Glutamatergic neuron (in vitro differentiated cells): ENCODE measurements at places on chromosomes 12 and 14.

GRCh38 chr14:77640756-77641533 lies 24.5 kb upstream of the SPTLC2 start:
- H3K27me3 ChIP-seq: no peaks in the 10 kb centered on the region
- no peak for DNase-seq
- no peak overlapping the region for H3K4me3 ChIP-seq

DNA sequence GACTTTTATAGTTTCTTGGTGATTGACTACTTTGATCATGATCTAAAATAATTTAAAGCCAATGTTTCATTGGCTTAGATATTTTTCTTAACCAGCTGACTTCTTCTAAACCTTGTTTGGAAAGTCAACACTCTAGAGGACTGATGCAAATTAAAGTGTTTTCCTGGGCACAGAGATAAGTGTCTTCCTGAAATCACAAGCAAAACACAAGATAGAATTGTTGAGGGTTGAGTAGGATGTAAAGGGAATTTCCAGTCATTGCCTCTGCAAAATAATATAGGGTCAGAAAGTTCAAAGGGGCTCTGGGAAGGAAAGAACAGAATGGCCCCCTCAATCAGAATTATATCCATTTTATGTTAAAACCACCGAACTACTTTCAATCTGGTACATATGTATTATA lies 156.3 kb upstream of the LRIG3 start:
- no peak overlapping the region for H3K27ac ChIP-seq
- H3K36me3 ChIP-seq: no peaks in the 10 kb centered on the region
- no peaks in the 10 kb centered on the region for H3K4me1 ChIP-seq
- no peaks in the 10 kb centered on the region for H3K27me3 ChIP-seq

- peaks cover 4% of the 10 kb centered on the region for H3K27me3 ChIP-seq
- DNase-seq: no peak
- H3K27ac ChIP-seq: no peak overlapping the region
Observed at GRCh38 chr12:120614848-120615247, 25.6 kb upstream of the CABP1 start.

DNA sequence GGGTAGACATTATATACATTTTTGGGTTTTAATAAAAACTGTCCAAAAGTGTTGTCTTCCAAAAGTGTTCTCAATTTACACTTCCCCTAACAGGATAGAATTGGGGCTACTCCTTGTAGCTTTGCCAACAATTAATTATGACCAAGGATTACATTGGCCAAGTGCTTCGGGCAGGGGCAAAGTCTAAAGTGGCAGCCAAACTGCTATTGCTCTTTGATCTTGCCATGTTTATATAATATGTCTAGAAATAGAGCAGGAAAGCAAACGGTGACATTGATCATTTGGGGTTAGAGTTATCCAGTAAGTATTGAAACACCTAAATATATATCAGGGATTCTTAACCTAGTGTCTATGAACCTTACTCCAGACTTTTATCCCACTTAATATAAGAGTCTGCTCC lies 31.2 kb upstream of the IGF1 start:
- H3K4me1 ChIP-seq: no peaks in the 10 kb centered on the region
- no peak overlapping the region for H3K4me3 ChIP-seq
- no peaks in the 10 kb centered on the region for H3K36me3 ChIP-seq
- no peak for DNase-seq
- peaks cover 1% of the 10 kb centered on the region for H3K27me3 ChIP-seq

- H3K27me3 ChIP-seq: no peaks in the 10 kb centered on the region
- H3K4me3 ChIP-seq: no peak overlapping the region
- H3K27ac ChIP-seq: no peak overlapping the region
- H3K4me1 ChIP-seq: no peaks in the 10 kb centered on the region
Observed at GRCh38 chr14:47189911-47190484, 485.4 kb downstream of the MDGA2 start.

DNA sequence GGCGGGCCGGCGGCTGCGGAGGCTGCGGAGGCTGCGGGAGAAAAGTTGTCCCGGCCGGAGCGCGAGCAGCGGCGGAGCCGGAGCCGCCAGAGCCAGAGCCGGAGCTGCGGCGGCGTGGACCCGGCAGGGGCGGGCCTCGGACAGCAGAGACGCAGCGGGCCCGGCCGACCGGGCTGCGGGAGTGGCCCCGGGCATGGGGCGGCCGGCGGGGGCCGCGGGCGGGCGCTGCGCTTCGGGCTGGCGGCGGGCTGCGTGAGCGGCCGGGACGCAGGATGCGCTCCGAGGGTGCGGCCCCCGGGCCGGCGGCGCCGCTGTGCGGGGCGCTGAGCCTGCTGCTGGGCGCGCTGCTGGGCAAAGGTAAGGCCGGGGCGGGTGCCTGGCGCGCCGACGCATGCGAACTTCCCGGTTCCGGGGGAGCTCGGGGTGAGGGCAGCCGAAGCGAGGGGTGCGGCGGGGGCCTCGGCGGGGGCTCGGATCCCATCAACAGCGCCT lies at the start of gene TMEM132C:
TMEM132C (plus strand) TSS at position 40 of the 492 bp plus-strand sequence; CDS start at position 273, 233 bp downstream.
- H3K27ac ChIP-seq: no peak within 1 kb of the TSS
- peak within 1 kb of the TSS; percentile 83 for H3K4me3 ChIP-seq
- peaks cover 18% of the 10 kb centered on the region for H3K36me3 ChIP-seq
- peak; percentile 44 for DNase-seq
- H3K4me1 ChIP-seq: peaks cover 3% of the 10 kb centered on the region
- peaks cover 7% of the 10 kb centered on the region for H3K27me3 ChIP-seq

DNA sequence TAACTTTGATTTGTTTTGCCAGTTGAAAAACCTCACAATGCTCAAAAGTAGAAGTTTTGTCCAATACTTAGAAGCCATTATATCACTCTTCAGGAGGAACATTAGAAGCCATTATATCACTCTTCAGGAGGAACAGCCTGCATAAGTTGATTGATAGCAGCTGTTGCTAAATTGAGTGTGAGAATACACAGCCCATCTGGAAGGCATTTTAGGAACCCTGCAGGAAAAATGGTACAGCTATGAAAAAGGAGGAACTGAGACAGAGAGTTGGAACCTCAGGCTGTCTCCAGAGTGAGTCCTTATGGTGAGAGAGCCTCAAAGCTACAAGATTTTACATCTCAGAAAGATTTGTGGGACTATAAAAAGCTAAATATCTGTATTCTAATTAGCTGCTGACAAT lies 207.0 kb downstream of the MYRFL start:
- H3K36me3 ChIP-seq: no peaks in the 10 kb centered on the region
- no peak overlapping the region for H3K27ac ChIP-seq
- H3K4me1 ChIP-seq: no peaks in the 10 kb centered on the region
- H3K27me3 ChIP-seq: no peaks in the 10 kb centered on the region
- no peak for DNase-seq
- H3K4me3 ChIP-seq: no peak overlapping the region

GRCh38 chr14:78007160-78007559 lies 163.0 kb upstream of the NRXN3 start:
- no peaks in the 10 kb centered on the region for H3K27me3 ChIP-seq
- no peak overlapping the region for H3K27ac ChIP-seq
- H3K4me3 ChIP-seq: no peak overlapping the region
- H3K36me3 ChIP-seq: peaks cover 4% of the 10 kb centered on the region
- no peak for DNase-seq

GRCh38 chr14:90512329-90512991 lies 115.6 kb downstream of the CALM1 start:
- peak overlapping the region; percentile 48 for H3K27ac ChIP-seq
- peaks cover 6% of the 10 kb centered on the region for H3K27me3 ChIP-seq
- H3K4me3 ChIP-seq: no peak overlapping the region
- H3K4me1 ChIP-seq: peaks cover 17% of the 10 kb centered on the region
- no peaks in the 10 kb centered on the region for H3K36me3 ChIP-seq

DNA sequence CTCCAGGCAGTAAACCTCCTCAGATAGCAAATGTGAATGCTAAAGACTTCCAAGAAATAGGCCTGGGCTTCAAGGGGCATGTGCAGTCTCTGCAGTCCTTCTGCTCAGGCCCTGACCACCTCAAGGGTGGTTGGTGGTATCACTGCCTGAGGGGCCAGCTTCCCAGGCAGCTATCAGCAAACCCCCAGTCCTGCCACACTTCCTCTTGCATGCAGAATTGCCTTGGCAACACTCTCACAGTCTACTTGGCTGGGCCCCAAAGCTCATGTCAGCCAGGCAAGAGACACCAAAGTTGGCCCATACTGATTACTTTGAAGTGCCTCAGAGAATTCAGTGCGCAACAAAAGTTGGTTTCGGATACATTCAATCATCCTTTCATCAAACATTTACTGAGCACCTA lies 3.5 kb upstream of the ASB8 start:
- no peaks in the 10 kb centered on the region for H3K36me3 ChIP-seq
- H3K4me3 ChIP-seq: no peak overlapping the region
- no peak overlapping the region for H3K27ac ChIP-seq
- no peak for DNase-seq

DNA sequence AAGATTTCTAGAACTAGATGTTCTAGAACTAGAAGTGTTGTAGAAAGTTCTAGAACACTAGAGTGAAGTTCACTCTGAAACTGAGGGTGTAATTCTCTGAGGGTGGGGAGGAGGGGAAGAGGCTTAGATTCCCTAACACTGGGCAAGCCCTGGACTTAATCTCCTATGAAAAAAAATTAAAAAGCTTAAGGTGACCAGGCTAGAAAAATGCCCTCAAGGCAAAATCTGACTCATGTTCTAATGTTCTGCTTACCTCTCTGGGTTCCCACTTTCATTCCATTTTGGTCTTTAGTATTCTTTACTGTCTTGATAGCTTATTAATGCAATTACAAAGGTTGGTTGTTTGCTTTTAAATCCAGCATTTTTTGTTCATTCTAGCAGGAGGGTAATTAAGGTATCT lies 101.5 kb downstream of the KICS2 start:
- no peaks in the 10 kb centered on the region for H3K27me3 ChIP-seq
- no peak overlapping the region for H3K4me3 ChIP-seq
- H3K36me3 ChIP-seq: no peaks in the 10 kb centered on the region
- no peak for DNase-seq

- H3K4me1 ChIP-seq: peaks cover 6% of the 10 kb centered on the region
- no peak overlapping the region for H3K27ac ChIP-seq
- no peaks in the 10 kb centered on the region for H3K27me3 ChIP-seq
- H3K36me3 ChIP-seq: peaks cover 4% of the 10 kb centered on the region
Observed at GRCh38 chr14:51147183-51147582, 52.3 kb upstream of the TRIM9 start.

DNA sequence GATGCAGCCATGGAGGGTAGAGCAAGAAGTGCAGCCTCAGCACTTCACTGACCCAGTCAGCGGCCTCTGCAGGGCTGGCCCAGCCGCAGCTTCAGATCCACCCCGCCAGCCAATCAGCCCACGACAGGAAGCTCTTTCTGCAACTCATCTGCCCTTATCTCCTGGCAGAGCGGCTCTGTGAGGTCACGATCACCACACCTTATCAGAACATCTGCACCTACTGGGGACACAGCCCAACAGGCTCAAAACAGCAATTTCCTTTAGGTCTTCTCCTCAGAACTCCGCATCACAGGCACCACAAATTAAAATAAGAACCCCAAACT lies 287.3 kb downstream of the BCL11B start:
- no peak overlapping the region for H3K27ac ChIP-seq
- no peaks in the 10 kb centered on the region for H3K4me1 ChIP-seq
- H3K36me3 ChIP-seq: no peaks in the 10 kb centered on the region
- DNase-seq: no peak

- no peak overlapping the region for H3K4me3 ChIP-seq
- H3K27me3 ChIP-seq: no peaks in the 10 kb centered on the region
- H3K36me3 ChIP-seq: peaks cover 5% of the 10 kb centered on the region
- peaks cover 8% of the 10 kb centered on the region for H3K4me1 ChIP-seq
Observed at GRCh38 chr12:106240821-106241220, 7.0 kb downstream of the CKAP4 start.

- H3K4me1 ChIP-seq: no peaks in the 10 kb centered on the region
- H3K27ac ChIP-seq: no peak overlapping the region
- H3K36me3 ChIP-seq: peaks cover 6% of the 10 kb centered on the region
- no peak overlapping the region for H3K4me3 ChIP-seq
- DNase-seq: no peak
- no peaks in the 10 kb centered on the region for H3K27me3 ChIP-seq
Observed at GRCh38 chr14:37939442-37940028, 268.2 kb upstream of the SSTR1 start.

GRCh38 chr12:123591702-123592481 lies 7.5 kb downstream of the TMED2 start:
- H3K4me1 ChIP-seq: peaks cover 1% of the 10 kb centered on the region
- H3K27ac ChIP-seq: no peak overlapping the region
- no peak overlapping the region for H3K4me3 ChIP-seq
- H3K36me3 ChIP-seq: no peaks in the 10 kb centered on the region

GRCh38 chr12:55607821-55608594 lies 28.7 kb upstream of the OR10P1 start:
- H3K27ac ChIP-seq: no peak overlapping the region
- peaks cover 6% of the 10 kb centered on the region for H3K4me1 ChIP-seq
- DNase-seq: no peak
- peaks cover 6% of the 10 kb centered on the region for H3K27me3 ChIP-seq
- no peak overlapping the region for H3K4me3 ChIP-seq

DNA sequence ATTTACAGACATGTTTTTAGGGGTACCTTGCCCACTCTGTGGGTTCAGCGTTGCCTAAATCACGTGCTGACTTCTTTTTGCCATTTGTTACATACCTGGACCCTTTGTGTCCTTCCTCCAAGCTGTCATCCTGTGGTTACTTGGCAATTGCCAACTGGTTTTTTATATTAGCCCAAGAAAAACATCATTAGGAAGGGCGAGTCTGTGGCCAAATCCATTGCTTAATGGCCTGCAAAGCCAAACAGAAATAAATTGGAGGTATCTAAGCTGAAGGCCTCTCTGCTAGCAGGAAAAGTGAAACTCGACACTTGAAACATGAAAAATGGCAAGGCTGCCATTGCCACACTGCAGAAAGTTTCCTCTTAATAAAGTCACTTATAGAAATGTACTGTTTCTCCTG lies 190.4 kb downstream of the NUAK1 start:
- no peaks in the 10 kb centered on the region for H3K27me3 ChIP-seq
- no peak overlapping the region for H3K4me3 ChIP-seq
- H3K36me3 ChIP-seq: no peaks in the 10 kb centered on the region
- no peak for DNase-seq
- H3K4me1 ChIP-seq: peaks cover 4% of the 10 kb centered on the region
- H3K27ac ChIP-seq: no peak overlapping the region

GRCh38 chr14:33738491-33738890 lies 212.4 kb downstream of the EGLN3 start:
- H3K4me1 ChIP-seq: no peaks in the 10 kb centered on the region
- no peak overlapping the region for H3K4me3 ChIP-seq

GRCh38 chr12:44358636-44359035 lies 517.5 kb downstream of the NELL2 start:
- no peak overlapping the region for H3K4me3 ChIP-seq
- no peak for DNase-seq
- no peaks in the 10 kb centered on the region for H3K36me3 ChIP-seq
- H3K27me3 ChIP-seq: no peaks in the 10 kb centered on the region
- H3K4me1 ChIP-seq: no peaks in the 10 kb centered on the region

GRCh38 chr14:80637756-80638619 lies 303.6 kb downstream of the CEP128 start:
- no peaks in the 10 kb centered on the region for H3K4me1 ChIP-seq
- no peaks in the 10 kb centered on the region for H3K27me3 ChIP-seq
- no peak overlapping the region for H3K4me3 ChIP-seq
- peak overlapping the region; percentile 20 for H3K27ac ChIP-seq
